ENCODE measurements at places on chromosomes 3 and 15.
A peak's percentile ranks its signal among the peaks of the same experiment; 100 is the strongest.

DNA sequence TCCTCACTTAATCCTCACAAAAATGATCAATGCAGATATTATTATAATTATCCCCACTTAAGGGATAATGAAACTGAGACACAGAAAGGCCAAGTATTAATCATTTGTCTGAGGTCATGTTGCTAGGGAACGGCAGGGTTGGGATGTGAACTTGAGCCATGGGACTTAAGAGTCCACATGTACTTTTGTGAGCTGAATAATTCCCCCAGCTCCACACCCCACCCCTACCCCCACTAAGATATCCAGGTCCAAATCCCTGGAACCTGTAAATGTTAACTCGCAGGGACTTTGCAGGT is 290.5 kb upstream of the GADL1 start:
- peak; percentile 34 for DNase-seq

- DNase-seq = peak; percentile 24
Measured at GRCh38 chr3:14210290-14210688, 31.7 kb downstream of the LSM3 start.

DNA sequence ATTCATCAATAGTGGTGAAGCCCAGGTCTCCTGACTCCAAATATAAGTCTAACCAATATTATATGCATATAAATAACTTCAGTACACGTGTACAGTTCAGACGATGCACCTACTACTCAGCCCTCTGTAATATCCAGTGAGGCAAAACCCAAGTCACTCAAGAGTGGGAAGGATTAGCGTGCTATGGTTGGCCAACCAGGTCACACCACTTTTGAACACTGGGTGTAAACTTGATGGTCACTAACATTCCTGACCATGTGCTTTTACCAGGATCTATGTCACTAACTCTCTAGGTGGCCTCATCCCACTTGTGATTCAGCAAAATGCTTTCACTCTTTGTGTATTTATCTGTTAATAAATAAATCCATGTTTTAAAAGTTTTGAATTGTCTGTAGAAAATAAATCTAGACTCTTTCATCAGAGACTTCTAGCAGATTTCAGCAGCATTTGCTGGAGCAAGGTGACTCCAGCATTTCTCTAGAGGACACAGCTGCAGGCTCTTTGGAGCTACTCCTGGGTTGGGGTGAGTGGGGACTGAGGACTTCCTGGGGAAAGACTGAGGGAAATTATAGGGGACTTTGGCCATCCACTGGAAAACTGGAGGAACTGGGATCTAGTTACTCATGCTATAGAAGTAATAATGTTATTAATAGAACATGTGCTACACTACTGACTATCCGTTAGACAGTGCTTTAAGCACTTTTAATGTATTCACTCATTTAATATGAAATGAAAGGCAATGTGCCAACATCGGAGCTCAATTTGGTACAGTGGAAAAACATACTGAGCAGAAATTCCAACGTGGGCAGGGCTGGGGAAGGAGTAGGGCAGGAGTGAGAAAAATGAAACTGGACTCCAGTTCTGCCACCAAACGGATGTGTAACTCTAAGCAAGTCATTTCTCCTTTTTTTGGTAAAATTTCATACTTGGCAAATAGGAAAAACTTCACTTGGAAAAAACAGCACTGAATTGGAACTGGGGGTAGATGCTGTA is 97.9 kb downstream of the RORA start:
- no peak for DNase-seq

- DNase-seq = no peak
Measured at GRCh38 chr3:114732353-114732752, 414.7 kb downstream of the ZBTB20 start.
